ENCODE measurements at places on chromosomes 13 and 19.

GRCh38 chr13:112441226-112441625 lies 65.1 kb downstream of the SPACA7 start:
- DNase-seq: no peak

GRCh38 chr19:20664901-20665781 lies 3.8 kb upstream of the ZNF626 start:
- no peak for DNase-seq

DNA sequence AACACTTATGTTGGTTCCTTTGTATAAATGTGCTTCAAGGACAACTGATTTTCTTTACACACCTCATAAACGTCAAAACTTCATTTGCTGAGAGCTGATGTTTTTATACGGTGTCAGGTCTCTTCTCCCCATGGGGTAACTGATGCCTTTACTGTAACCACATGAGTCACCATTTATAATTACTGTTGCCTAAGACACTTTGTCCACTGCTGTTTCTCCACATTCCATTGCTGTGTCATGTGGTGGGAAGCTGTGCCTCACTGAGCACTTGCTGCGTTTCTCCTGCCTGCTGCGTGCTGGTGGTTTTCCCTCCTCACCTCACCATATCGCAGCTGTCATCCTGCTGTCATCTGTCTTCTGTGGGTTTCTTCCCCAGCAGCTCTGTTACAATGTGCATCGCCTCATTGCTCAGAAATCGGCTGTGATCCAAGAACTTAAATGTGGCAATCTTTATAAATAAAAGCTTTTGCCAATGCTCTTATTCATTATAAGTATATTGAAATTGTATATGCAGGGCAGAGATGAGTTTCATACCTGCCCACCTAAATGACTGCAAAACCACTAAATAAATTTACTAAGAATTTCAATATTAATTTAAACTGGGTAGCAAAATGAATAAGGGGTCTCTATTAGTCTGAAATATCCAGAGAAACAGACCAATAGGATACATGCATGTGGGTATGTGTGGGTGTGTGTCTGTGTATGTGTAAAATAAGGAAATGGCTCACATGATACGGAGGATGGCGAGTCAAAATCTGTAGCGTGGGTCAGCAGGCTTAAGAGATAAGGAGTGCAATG lies 547.0 kb upstream of the SLITRK5 start:
- no peak for DNase-seq

- no peak for DNase-seq
Observed at GRCh38 chr13:40401911-40402776, 264.3 kb downstream of the FOXO1 start.

DNA sequence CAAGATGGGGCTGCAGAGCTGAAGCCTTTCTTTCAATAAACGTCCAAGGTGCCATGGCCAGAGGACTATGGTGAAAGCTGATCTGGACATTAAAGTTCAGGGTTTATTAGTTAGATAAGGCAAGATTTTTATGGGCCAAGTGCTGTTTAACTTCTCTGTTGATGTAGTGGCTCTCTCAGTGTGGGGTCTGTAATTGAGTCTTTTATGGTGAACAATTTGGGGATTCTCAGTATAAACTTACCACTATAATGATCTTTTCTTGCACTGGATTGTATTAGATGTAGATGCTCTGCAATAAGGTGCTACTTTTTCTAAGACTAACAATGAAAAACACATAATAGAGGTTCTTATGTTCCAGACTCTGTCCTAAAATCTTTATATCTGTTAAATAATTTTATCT lies 190.1 kb upstream of the KLF12 start:
- DNase-seq: no peak

DNA sequence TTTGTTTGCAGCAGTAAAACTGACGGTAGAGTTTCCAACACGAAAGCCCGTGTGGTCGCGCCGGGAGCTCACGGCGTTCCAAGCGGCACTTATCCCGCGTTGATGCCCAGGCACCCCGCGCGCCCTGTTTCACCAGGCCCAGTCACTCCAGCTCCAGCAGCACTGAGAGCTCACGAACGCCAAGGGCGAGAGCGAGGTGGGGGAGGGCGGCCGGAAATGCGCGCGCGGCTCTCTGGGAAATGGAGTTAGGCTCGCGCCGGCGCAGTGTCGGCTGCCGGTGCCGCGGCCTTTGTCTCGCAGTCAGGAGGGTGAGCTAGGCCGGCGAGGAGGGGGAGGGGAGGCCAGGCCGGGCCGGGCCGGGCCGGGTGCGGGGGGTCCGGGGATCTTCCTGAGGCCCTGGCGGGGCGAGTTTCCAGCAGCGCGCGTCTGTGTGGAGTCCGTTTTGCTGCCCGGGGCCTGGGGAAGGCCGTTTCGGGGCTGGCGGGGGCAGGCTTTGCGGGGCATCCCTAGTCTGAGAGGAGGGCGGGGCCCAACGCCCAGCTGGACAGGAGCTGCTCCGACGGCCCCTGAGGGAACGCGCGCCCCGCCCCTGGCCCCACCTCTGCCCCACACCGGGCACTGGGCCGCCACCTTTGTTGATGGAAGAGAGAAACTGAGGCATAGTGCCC lies at the start of gene ZNF135:
Gene ZNF135, plus strand, starts transcription at position 280 of the 668 bp plus-strand sequence. CDS start 721 bp downstream, outside the sequence.
- DNase-seq: peak; percentile 21

DNA sequence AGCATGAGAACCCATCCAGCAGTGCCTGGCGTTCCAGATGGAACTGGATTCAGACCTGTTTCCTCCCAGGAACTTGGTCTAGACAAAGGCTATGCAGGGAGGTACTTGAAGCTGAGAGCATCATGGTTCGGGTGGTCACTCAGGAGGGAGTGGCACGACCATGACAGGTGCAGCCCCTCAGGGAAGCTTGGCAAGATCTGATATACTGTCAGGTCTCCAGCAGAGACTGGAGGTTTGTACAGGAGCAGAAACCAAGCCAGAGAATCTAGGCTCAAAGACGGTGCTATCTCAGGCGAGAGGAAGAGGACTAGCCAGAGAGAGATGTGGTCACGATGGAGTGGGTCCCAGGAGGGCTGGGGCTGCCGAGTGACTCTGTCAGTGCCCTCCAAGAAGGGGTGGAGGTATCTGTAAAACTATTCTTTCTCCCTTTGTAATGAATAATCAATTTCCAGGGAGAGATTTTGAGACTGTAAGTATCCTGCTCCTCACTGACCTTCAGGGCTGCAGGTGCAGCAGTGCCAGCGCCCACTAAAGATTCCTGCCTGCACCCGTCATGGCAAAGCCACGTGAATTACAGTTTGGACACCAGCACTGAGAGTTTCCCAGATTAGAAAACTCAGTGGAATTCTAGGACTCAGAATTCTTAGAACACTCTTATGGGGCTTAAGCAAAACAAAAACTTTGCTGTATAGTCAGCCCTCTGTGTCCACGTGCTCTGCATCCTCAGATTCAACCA lies 10.2 kb upstream of the DCUN1D2 start:
- no peak for DNase-seq

DNA sequence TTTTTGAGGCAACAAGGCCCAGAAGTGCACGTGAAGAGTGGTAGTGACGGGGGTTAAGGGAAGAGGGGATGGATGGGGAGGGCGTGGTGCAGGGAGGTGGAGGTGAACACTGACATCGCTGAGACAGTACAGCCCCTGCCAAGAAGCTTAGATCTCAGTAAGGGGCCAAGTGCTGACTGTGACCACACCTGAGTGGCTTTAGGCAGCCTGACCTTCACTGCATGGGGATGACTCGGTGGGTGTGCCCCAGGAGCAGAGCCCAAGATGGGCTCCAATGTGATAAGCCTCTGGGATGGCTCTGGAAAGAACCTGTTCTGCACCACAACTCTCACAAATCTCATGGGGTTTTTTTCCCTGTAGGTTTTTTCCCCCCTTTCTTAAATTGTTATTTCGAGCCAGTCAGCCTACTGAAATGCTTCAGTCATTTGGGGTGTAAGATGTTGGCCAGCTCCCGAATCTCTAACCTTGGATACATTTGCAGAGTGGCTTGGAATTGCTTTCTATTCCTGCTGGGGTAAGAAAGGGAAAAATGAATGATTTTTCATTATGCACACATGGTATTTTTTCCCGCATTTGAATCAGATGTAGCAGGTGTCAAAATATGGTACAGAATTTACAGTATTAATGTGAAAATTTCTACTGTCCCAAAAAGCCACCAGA lies 165.0 kb downstream of the TM9SF2 start:
- DNase-seq: no peak

DNA sequence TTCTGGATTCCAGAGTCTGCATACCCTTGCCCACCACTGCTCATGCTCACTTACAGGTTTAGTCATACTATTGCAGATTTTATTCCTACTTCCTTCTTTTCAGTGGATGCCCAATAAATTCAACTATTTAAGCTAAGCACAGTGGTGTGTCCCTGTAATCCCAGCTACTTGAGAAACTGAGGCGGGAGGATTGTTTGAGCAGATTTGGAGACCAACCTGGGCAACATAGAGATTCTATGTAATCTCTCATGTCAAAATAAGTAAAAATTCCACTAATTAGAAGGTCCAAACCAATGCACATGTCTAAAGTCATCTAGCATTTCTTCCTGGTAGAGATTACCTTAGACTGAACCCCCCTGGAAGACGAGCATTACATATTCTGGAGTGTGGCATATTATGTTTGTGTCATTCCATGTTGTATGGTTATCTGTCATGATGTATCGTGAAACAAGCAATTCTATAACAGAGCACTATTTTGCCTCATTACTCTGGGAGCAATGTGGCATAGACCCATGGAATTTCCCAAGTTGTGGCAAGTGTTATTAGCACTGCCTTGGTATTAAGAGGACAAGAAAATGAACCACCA lies 8.3 kb downstream of the HMGB1 start:
- no peak for DNase-seq

DNA sequence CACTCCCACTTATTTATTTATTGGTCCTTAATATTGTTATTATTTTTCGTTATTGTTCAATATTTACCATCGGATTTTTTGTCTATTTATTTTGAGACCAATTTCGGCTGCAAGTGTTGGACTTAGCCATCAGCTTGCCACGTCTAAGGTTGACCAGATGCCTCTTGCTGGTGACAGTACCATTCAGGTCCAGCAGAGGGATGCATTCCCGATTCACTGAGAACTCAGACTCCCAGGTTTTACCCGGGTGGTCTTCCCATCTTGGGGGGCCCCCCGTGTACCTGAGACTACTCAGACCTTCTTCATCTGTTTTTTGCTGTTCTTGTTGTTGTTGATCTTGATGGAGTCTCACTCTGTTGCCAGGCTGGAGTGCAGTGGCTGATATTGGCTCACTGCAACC lies 1435.2 kb downstream of the UQCRFS1 start:
- no peak for DNase-seq

DNA sequence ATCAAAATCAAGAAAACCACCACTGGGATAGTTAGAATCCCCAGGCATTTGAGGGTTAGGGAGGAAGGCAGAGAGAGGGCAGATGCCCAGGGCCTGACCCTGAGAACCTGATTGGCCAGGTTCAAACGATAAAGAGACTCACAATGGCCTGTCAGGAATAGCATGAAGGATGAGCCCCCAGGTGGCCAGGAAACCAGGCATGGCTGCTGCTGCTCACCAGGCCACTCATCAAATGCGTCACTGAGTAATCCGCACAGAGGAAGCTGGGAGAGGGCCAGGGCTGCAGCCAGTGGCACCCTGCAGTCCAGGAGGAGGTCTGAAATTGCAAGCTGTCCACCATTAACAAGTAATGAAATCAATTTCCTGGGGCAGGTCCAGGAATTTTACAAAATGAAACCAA lies 111.3 kb downstream of the KATNAL1 start:
- no peak for DNase-seq

GRCh38 chr13:107900775-107901174 lies 314.6 kb downstream of the LIG4 start:
- no peak for DNase-seq

GRCh38 chr19:39130337-39131254 lies 5.0 kb downstream of the PAK4 start:
- DNase-seq: no peak

GRCh38 chr19:14367016-14367415 lies 14.2 kb upstream of the ADGRE5 start:
- no peak for DNase-seq

- DNase-seq: no peak
Observed at GRCh38 chr19:41871573-41872383, 5.3 kb upstream of the CD79A start.

DNA sequence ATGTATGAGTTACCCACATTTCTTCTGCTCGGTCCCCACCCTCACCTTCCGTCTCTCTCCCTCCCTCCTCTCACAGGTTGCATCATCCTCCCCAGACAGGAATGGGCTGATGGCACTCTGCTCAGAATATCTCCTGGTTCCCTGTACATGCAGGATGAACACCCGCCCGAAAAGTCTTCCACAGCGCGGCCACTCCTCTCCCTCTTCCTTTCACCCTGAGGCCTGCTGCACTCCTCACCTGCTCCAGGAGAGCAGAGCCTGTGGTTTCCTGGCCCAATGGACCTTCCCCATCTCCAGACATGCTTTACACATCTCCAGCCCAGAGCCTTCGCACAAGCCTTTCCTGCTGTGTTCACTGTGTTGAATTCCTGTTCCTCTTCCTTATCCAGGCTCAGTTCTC lies 40.9 kb downstream of the GSX1 start:
- DNase-seq: no peak

DNA sequence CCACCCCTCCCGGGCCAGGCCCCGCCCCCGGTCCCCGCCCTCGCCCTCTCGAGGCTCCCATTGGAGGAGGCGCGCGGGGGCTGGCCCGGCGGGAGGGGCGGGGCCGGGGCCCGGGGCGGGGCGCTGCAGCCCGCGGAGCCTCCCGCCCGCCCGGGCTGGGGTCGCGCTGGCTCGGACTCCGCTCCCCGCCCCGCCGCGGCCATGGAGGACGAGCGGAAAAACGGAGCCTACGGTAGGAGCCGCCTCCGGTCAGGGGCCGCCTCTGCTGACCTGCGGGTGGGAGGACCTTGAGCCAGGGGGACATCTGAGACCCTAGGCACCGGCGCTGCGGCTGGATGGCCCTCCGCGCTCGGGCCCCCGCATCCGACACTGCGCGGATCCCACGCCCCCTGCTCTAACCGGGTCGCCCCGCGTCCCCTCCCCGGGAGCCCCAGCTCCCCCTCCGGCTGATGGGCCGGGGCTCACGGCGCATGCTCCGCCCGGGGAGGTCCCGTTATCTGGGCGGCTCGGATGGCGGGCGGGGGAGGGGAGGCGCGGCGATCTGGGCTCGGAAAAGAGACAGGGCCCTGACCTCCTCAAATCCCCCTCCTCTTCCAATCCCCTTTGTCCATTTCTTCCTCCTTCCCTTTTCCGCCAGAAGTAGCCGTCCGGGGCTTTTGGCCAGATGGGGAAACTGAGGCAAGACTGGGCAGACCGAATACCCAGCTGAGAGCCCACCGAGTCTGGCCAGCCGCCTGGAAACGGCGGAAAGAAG lies 15.4 kb upstream of the AP1M2 start:
- DNase-seq: peak; percentile 80

DNA sequence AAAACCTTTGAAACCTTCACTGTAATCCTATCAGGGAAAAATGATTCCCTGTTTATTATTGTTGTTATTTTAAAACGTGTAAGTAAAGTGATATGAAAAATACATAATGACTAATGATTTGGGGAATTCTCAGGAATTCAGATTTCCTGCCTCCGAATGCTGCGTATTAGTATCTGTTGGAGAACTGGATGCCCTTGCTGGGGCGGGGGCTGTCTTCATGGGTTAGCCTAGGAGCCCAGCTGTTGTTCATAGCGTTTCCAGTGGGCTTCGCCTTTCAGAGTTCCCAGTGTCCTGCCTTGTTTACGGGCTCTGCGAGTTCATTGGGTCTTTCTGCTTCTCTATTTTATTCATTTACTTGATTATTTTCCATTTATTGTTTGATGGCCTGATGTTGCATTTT lies 18.4 kb downstream of the NAXD start:
- no peak for DNase-seq

All from stimulated activated CD4-positive, alpha-beta T cell treated with anti-CD3 and anti-CD28 coated beads, TNF-alpha, amount 100 ng/mL, for 4 hours (primary cell).